Immature natural killer cell (primary cell): ENCODE measurements at places on chromosomes 16 and 17.

GRCh38 chr17:50425682-50426471 lies at the start of gene ACSF2:
Gene ACSF2 (plus strand): TSS chr17:50426218. CDS start chr17:50426262, 44 bp downstream.
- peak; percentile 57 for DNase-seq

- DNase-seq, result no peak
Measured at GRCh38 chr17:59572301-59572924, 7.0 kb downstream of the DHX40 start.

- peak; percentile 90 for DNase-seq
Measured at GRCh38 chr17:48830840-48831548, at the start of gene CALCOCO2. Gene CALCOCO2 (plus strand): TSS chr17:48831035. CDS start chr17:48841708, 10,673 bp downstream.

DNA sequence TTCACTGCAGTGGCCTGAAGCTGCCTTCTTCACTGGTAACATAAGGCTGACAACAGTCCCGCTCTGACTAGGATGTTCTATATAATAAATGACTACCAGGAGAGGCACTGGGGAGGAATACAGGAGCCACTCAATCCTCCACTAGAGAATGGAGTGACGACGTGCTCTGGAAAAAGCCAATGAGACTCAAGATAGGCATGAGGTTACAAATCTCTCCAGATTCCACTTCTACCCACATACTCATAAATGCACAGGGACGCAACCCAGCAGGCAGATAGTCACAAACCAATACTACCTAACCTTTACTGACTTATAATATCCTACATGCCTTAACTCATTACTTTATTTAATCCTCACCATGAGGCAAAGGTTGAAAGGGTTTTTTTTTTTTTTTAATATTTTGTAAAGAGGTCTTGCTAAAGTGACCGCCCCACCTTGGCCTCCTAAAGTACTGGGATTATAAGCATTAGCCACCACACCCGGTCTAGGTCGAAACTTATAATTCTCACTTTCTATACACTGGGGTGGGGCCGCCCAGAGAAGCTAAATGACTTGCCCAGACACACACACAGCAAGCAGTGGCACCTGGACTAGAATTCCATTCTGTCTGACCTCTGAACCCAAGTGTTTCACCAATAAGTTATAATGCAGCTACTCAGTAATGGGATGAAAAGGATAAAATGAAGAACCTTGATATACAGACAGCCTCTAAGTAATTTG lies 33.7 kb downstream of the TOM1L2 start:
- DNase-seq, result no peak

GRCh38 chr17:80769516-80769915 lies 222.1 kb upstream of the CHMP6 start:
- DNase-seq, result no peak

DNA sequence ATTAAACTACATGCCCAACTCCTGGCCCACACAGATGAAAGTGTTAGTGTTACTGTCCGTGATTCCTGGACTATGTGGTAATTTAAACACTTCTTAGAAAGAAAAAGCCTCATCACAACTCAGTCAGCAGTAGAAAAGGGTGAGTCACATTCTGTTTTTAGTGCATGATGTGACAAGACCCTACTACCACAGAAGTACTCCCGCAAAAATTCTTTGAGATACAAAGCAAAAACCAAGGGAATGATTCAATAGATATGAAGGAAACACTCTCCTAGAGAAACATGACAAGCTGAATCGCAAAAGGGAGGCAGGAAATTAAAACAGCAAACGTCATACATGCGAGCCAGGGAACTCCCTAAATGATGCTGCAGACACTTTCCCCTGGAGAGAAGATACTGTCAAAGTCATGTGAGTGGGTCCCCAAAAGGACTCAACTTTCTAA lies 14.4 kb downstream of the SNN start:
- no peak for DNase-seq

DNA sequence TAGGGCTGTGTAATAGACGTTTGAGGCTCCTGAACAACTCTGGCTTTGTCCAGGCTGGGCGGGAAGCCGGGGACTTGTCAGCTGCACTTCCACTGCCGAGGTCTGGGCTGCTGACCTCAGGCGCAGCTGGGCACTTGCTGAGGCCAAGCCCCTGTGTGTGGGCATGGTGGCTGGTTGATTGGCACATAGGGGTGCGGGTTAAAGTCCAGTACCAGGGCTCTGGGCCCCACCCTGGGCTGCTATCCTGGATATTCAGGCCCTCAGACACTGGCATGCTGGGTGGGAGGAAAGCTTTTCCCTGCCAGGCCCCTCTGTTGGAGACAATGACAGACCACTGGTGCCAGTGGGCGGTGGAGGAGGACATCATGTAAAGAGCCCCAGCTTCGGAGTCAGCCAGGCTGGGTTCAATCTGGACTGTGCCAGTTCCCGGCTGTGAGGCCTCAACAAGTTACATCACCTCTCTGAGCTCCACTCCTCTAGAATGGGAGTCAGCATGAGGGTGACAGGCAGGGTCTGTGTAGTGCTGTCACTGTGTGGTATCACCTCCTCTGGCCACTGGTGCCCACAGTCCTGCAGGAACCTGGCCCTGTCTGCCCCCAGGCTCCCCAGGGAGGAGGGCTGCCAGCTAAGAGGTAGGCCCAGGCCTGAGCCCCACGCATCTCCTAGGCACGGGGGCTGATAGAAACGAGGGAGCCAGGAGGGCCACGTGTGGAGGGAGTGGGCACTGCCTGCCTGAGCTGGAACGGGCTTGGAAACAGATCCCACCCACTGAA lies 42.5 kb downstream of the PSME3IP1 start:
- no peak for DNase-seq

DNA sequence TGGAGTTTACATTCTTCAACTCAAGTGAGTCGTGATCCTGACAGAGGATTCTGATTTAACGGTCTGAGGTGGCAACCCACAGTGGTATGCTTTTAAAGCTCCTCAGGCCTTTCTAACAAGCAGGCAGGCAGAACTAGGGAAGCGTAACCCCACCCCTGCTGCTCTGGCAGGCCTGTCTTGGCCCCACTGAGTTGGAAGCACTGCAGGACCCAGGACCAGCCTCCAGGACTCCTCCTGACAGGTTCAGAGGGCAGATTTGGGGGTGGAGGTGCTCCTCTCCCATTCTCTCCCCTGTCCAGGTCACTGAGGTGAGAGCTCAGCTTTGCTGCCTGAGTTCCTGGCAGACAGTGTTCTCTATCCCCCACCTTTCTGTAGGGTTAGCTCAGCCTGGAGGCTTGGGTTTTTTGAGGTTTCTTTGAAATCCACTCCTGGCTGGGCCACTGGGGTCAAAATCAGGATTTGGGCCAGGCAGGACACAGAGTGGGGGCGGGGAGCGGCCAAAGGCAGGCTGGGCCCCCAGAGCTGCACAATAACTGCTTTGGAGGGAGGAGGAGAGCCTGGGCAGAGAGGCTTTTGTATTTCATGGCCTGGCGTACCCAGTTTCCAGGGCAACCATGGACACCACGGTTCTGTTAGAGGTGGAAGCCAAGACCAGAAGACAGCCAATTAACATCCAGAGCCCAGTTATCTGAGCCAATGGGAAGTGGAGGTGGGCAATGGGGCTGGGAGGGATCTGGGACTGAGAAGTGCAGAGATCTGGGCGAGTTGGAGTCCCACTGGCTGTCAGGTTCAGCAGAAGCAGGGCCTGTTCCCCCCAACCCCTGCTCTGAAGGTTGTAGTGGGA lies 9.5 kb downstream of the MRPL27 start:
- no peak for DNase-seq

- DNase-seq, result no peak
Measured at GRCh38 chr17:42766124-42766523, 5.1 kb downstream of the RAMP2 start.
